Adrenal gland (tissue), 19 donors: ENCODE measurements at places on chromosomes 1 and 21.

DNA sequence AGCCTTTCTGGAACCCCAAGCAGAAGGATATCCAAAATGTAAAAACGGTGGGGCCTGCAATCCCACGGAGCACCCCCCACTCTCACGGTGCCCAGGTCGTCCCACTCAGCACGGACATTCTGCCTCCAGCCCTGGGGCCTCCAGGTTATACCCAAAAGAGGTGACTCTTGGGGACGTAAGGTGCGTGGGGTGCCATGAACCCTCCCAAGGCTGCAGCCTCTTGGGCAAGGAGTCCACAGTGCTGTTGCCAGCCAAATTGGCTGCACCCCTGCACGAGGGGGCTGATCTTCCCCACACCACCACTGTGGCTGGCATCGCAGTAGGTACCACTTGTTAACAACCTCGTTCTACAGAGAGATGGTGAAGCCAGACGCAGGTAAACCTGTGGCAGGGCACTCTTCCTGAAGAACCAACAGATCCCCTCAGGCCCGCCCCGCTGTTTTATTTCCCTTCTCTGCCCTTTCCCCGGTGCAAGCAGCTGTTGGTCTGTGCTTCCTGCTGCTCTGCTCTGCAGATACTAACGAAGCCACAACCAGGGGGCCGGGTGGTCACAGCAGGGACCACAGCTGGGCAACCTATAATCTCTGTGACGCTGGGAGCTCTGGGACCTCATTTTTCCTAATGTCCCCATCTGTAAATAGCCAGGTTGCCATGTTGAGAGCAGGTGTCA lies 8.7 kb downstream of the TFF3 start:
- H3K27me3 ChIP-seq, result peaks cover 6% of the 10 kb centered on the region
- no peak overlapping the region for H3K27ac ChIP-seq
- H3K36me3 ChIP-seq, result no peaks in the 10 kb centered on the region
- H3K4me1 ChIP-seq, result no peaks in the 10 kb centered on the region

DNA sequence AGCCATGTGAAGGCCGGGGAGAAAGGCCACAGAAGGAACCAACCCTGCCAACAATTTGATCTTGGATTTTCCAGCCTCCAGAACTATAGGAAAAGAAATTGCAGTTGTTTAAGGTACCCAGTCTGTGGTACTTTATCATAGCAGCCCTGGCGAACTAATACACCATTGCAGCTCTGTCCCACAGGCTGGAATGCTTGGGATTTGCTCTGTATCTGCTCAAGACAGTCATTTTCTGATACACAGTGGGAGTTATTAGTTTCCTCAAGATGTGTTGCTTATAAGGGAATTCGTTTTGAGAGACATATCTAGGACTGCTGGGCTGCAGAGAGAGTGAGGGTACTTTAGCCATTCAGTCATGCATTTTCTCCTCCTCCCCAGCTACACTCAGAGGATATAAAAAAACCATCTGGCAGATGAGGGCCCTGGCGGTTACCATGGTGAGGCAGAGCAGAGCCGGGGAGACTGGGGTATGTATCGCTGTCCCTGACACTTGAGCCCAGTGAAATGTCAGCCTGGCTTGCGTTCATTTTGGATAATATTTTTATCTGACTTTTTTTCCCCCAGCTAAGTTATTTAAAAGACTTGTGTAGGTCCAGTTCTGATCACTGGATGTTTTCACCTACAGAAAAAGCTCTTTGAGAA lies 104.6 kb downstream of the DIRAS3 start:
- DNase-seq, result peak; percentile 43
- peaks cover 7% of the 10 kb centered on the region for H3K4me1 ChIP-seq
- no peak overlapping the region for H3K4me3 ChIP-seq
- no peaks in the 10 kb centered on the region for H3K36me3 ChIP-seq

DNA sequence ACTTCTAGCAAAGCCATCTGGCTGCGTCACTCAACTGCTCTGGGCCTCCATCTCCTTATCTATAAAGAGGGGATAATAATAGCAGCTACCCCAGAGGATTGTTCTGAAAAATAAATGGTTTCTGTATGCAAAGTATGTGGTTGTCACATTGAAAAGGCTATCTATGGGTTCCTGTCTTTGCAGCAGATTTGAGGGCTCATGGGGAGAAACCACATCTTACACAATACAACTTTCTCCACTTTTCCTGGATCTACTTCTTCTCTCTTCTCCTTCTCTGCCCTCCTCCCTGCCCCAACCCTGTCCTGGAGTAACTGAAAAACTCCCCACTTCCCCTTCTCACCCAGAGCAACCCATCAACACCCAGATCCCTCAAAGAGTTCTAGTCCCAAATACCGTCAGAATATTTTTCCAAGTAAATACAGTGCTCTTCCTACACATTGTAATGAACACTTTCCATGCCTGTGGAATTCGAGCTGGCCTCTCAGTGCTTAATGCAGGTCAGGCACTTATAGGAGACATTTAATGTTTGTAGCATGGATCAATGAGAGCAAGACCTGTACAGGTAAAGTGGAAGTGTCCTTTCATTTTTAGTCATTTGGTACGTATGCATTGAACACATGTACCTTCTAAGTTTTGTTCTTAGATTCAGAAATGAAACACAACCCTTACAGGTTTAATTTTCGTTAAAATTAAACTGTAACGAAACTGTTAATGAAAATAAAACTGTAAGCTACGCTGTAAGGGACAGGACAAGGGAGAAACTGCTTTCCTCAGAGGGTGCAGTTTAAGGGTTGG lies 131.9 kb downstream of the AK5 start:
- DNase-seq, result no peak
- no peaks in the 10 kb centered on the region for H3K36me3 ChIP-seq
- H3K27ac ChIP-seq, result no peak overlapping the region

GRCh38 chr1:87273291-87273690 lies 55.4 kb upstream of the LMO4 start:
- no peak overlapping the region for H3K4me3 ChIP-seq
- no peaks in the 10 kb centered on the region for H3K36me3 ChIP-seq
- no peak overlapping the region for H3K27ac ChIP-seq
- DNase-seq, result no peak
- H3K27me3 ChIP-seq, result no peaks in the 10 kb centered on the region

DNA sequence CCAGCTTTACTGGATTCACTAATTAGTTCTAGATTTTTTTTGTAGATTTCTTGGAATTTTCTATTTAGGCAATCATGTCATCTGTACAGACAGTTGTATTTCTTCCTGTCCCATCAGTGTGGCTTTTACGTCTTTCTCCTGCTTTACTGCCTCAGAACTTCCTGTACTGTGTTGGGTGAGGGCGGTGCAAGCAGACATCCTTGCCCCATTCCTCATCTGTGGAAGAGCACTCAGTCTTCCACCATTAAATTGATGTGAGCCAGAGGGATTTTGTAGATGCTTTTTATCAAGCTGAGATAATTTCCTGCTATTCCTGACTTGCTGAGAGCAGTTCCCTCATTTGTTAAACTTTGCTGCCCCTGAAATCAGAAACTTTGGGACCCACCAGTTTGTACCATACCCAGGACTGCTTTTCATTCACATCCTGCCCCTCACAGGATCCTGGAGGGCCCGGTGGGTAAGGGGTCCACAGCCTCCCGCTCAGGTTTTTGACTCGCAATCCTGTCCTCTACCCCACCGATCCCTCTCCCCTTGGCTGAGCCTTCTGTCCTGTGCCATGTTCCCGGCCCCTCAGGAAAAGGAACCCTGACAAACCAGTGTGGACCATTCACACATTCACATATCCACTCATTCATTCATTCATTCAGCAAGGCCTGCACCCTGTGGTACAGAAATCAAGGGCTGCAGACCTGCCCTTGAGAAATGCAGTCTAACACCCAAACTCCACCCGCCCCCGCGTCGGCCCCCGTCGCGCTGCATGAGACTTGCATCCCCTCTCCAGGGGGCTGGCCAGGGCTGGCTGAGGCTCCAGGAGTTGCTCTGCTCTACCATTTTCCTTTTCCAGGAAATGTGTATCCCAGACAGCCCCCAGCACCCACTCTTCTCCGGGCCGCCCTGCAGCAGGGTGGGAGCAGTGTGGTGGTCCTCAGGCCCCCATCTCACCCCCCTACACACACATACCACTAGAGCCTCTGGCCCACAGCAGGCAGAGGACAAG lies 246.5 kb upstream of the VAMP3 start:
- no peak for DNase-seq
- H3K27ac ChIP-seq, result no peak overlapping the region
- no peaks in the 10 kb centered on the region for H3K4me1 ChIP-seq
- no peaks in the 10 kb centered on the region for H3K27me3 ChIP-seq
- H3K4me3 ChIP-seq, result no peak overlapping the region

DNA sequence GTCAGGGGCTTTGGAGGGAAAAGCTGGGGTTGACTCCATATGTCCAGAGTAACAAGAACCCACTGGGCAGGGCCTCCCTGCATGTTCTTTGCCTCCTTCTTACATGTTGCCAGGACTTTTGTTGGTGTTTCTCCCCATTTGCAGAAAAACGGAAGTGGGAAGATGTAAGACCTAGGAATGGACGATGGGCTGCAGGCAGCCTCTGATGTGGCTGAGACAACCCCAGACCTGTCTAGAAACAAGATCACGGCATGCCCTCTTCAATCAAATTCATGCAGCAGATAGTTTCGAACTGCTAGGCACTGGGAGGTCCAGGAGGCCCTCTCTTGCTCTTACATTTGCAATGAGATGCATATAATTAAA lies 3.4 kb downstream of the FAM43B start:
- DNase-seq, result no peak
- no peaks in the 10 kb centered on the region for H3K27me3 ChIP-seq
- no peaks in the 10 kb centered on the region for H3K36me3 ChIP-seq
- peak overlapping the region; percentile 72 for H3K27ac ChIP-seq
- no peak overlapping the region for H3K4me3 ChIP-seq

- H3K4me1 ChIP-seq, result peaks cover 8% of the 10 kb centered on the region
- no peak for DNase-seq
- no peaks in the 10 kb centered on the region for H3K36me3 ChIP-seq
Measured at GRCh38 chr1:1041873-1042272, 22.0 kb downstream of the AGRN start.

DNA sequence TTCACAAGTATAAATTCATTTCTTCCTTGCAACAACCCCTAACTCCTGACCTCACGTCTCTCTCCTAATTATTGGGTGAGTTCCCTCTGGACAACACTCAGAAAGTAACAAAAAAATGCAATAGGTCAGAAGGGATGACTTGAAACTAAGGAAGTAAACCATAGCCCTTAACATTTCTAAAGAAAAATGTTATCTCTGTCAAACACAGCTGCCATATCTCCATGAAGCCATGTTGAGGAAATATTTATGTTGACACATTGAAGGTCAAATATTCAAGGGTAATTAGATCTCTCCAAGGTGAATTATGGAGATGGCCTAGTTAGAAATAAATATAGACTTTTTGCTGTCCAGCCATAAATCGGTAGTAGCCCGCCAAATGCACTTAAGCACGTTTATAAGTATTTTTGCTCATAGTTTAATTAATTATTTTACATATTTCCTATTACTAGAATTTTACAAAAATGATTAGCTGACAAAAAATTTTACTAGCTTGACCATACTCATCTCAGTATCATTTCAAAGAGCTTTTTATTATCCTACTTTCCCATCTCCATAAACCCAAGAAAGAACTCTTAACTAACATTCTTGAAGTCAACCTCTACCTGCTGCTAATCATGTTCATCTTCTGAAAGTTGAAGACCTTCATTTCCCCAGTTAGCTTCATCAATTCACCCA lies 160.1 kb upstream of the PKN2 start:
- H3K4me3 ChIP-seq, result no peak overlapping the region
- no peaks in the 10 kb centered on the region for H3K36me3 ChIP-seq
- DNase-seq, result no peak
- no peaks in the 10 kb centered on the region for H3K4me1 ChIP-seq
- no peak overlapping the region for H3K27ac ChIP-seq

DNA sequence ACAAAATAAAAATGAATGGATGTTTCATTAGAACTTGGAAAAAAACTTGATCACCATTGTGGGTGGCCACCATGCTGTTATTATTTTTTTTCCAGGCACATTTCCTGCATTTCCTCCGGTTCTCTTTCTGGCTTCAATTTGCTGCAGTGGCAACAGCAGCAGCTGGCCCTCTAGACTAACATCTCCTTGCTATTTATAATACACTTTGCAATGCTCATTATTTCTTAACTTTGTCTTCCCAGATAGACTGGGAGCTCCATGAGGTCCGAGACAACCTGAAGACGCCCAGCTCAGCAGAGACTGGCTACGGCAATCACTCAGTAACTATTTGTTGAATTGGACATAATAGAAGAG lies 53.4 kb upstream of the ATP5PO start:
- no peak overlapping the region for H3K4me3 ChIP-seq
- H3K4me1 ChIP-seq, result peaks cover 12% of the 10 kb centered on the region
- no peak overlapping the region for H3K27ac ChIP-seq
- no peaks in the 10 kb centered on the region for H3K36me3 ChIP-seq

DNA sequence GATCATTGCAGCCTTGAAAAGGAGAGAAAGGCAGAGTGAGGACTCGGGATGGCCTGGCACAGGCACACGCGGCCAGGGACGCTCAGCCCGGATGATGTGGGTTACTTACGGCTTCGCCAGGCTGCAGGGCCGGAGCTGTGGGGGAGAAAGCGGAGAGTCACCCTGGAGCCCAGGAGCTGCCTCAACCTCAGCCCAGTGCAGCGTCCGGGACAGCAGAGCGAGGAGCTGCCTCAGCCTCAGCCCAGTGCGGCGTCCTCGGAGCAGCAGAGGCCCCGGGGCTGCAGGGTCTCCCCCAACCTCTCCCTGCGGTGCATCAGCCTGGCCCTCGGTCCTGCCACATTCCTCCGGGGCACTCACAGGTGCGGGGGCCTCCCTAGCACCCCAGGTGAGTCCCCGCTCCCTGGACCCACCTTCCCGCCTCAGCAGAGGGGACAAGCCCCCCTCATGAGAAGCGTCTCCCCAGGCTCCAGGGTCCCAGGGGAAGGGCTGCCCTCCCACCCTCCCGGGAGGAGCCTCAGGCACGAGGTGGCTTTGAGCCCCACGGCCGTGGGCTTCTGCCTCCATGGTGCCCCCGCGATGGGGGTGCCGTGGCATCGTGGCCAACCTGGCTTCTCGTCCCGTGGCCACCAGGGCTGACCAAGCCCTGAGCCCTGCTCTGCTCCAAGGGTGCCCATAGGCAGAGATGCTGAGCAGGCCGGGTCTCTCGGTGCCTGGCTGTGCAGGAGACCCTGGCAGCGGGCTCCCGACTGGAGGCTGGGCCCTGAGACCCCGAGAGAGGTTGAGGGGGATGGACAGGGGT lies 10.5 kb upstream of the RNF223 start:
- H3K4me1 ChIP-seq, result peaks cover 9% of the 10 kb centered on the region
- H3K4me3 ChIP-seq, result no peak overlapping the region
- no peak overlapping the region for H3K27ac ChIP-seq

GRCh38 chr1:2105781-2106524 lies 55.7 kb downstream of the PRKCZ start:
- H3K4me1 ChIP-seq, result no peaks in the 10 kb centered on the region
- no peak for DNase-seq
- H3K27me3 ChIP-seq, result no peaks in the 10 kb centered on the region
- H3K36me3 ChIP-seq, result no peaks in the 10 kb centered on the region

DNA sequence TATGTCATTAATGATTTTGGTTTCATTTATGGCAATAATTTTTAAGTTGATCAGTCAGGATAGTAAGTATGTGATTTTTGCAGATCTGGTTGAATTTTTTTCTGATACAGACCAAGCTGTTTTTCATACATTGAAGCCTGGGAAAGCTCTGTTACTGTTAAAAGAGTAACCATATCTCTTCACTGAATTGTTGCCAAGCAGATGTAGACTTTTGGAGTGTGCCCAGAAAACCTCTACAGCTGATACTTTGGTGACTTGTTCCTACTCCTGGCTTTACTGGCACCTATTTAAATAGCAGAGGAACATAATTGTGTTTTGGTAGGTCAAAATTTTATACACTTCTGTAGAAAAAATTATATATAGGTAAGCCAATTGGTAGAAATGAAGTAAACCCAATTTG lies 49.4 kb downstream of the NFIA start:
- H3K4me1 ChIP-seq, result peaks cover 13% of the 10 kb centered on the region
- no peak overlapping the region for H3K27ac ChIP-seq
- no peak for DNase-seq
